ENCODE measurements at places on chromosomes 7 and 10.

- DNase-seq, result no peak
These were observed 174.2 kb upstream of the TCERG1L start for GRCh38 chr10:131485732-131486131.

- no peak for DNase-seq
These were observed 349.6 kb downstream of the CDC14C start for GRCh38 chr7:49273897-49274296.

DNA sequence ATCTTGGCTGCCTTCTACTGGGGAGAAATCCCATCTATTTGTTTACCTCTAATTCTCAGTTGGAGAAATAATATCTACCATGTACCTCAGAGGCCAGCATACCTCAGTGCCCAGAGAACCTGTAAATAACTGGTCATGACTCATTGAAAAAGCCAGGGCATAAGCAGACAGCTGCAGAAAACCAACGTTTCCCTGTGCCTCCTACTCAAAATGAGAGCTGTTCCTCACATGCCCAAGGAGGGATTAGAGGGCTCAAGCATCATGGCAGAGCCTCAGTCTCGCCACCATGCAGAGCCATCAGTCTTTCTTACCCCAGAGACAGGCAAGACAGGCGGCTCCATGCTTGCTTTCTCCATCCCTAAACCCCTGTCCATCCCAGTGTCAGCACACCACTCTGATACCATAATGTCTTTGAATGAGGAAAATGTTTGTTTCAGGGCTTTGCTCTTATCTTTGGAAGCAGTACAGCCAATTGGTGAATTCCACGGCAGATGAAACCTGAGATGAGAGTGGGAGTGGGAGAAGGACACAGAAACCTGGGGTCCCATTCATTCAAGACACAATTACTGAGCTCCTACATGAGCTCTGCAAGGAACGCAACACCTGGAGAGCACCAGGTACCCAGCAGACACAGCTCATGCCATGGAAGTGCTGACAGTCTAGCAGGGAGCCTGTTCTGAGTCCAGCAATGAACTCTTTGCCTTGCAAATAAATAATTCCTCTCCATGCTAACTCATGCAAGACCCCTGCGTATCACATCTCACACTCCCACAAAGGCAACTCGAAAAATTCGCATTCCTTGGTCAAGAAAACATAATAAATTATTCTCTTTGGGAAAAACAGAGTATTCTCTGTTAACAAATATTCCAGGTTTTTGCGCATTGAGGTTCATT, 21.1 kb downstream of the PON1 start:
- no peak for DNase-seq

DNA sequence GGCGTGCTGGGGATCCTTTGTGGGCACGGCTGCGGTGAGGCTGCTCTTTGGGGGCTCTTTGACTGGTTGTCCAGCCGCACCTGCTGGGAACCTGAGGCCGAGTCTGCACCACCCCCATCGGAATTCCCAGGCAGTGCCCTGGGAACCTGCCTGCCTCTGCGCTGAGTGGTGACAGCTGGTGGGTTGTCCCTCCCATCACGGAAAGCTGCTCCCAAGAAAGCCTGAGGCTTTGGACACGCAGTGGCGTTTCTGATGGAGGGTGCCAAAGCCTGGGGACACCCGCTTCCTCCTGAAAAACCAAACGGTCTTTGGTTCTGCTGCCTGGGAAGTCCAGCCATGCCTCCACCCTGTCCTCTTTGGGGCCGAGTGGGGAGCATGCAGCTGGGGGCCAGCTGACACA, 21.4 kb upstream of the SHH start:
- DNase-seq, result no peak

- no peak for DNase-seq
These were observed 27.6 kb downstream of the NPS start for GRCh38 chr10:127576740-127577161.
